Activated T-helper 2 cell treated with anti-CD3 and anti-CD28 coated beads, Interferon-gamma antibody, Interleukin-2, Interleukin-4, amounts not matched to agents 10 μg/mL and 5 μg/mL and 100 μg/mL, durations not matched to agents 14 hours and 24 hours and 36 hours (primary cell): ENCODE measurements at places on chromosomes 12 and 14. TPM values are rescaled to one million over a fixed set of nuclear protein-coding genes. Genes with fewer than 3 reads are reported as not detected.
A peak's percentile ranks its signal among the peaks of the same experiment; 100 is the strongest.

DNA sequence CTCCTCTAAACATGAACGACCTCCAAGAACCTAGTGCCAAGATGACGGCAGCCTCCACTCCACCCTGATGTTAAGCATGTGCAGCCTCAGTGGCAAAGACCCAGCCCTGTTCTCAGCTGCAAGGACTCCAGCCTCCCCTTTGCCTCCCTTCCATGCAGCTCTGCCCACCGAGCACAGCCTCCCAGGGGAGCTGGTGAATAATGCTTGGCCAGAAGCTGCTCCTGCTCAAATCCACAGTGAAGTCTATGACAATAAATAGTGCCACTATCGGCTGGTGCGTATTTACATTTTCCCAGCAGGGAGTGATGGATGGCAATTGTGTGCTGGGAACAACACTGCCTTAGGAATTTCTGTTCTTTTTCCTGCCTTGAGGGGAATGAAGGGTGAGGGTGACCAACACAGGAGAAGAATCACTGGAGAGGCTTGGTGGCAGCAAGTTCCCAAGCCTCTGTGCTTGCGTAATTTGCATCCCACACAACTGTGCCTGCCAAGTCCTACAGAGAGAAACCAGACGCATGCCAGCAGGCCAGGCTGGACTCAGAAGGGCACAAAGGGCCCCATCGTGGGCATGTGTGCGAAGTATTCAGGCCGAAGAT is 29.9 kb upstream of the TC2N start:
- DNase-seq: no peak
- H3K4me1 ChIP-seq: peaks cover 16% of the 10 kb centered on the region
- no peak overlapping the region for H3K27ac ChIP-seq
- no peaks in the 10 kb centered on the region for H3K36me3 ChIP-seq

DNA sequence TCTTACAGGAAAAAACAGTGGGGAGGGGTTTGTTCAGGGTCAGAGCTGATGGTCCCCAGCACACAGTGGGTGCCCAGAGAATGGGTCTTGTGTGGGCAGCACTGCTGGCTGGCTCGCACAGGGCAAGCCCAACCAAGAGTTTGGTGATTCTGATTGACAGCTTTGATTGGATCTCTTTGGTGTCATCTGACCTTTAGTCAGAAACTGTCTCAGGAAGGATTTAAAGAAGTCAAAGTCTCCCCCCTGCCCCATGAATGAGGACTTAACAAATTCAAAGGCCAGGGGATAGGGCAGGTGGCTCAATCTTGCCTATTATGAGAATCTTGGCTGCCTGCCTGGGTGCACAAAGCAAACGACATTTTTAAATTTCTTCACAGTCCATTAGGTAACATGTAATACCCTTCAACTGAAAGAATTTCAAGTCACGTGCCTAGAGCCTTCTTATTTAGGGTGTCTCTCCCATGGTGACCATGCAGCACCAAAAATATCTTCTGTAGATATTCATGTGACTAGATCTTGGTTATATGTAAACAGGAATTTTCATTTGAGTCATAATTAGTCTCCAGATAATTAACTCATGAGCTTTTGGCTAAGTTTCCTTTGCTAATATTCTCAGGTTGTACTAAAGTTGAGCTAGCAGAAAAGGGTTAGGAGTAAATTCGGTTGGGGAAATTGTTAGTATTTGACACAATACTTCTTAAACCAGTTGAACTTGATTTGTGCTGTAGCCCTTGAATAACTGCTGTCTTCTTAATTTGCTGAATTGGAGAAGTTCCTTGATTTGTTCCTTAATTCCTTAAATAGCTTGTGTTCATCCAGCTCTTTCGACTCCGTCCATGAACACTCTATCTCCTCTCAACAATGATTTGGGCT is 54.5 kb upstream of the HECTD1 start:
- H3K4me3 ChIP-seq: no peak overlapping the region
- DNase-seq: no peak
- no peak overlapping the region for H3K27ac ChIP-seq
- no peaks in the 10 kb centered on the region for H3K4me1 ChIP-seq
- peaks cover 1% of the 10 kb centered on the region for H3K27me3 ChIP-seq

DNA sequence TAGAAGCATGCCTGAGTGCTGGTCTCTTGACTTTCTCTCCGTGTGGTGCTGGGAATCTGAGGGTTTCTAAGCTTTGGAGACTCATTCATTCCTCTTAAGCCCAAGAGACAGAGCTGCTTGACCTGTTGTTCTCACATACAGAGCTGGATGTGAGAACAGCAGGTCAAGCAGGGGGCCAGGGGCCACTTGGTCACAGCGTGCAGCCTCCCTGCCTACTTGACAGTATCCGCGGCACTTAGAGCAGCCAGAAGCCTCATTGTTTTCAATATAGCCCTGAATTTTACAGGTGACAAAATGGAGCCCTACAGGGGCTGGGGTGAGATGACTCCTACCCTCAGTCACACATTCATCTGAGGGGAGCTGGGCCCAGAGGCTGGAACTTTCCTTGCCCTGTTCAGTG is 88.9 kb downstream of the ESRRB start:
- no peak overlapping the region for H3K4me3 ChIP-seq
- no peak overlapping the region for H3K27ac ChIP-seq
- H3K27me3 ChIP-seq: no peaks in the 10 kb centered on the region
- no peaks in the 10 kb centered on the region for H3K36me3 ChIP-seq

- no peaks in the 10 kb centered on the region for H3K36me3 ChIP-seq
- DNase-seq: no peak
- H3K27ac ChIP-seq: no peak overlapping the region
- no peak overlapping the region for H3K4me3 ChIP-seq
- no peaks in the 10 kb centered on the region for H3K27me3 ChIP-seq
Observed at GRCh38 chr14:59638885-59639284, 62.3 kb upstream of the CCDC175 start.

UBR7 gene
- total RNA-seq: 30.9 and 32.9 TPM in 2 replicates

GRCh38 chr14:71371711-71372396 is 464.6 kb downstream of the PCNX1 start:
- no peak for DNase-seq
- no peaks in the 10 kb centered on the region for H3K27me3 ChIP-seq
- peaks cover 26% of the 10 kb centered on the region for H3K4me1 ChIP-seq
- H3K4me3 ChIP-seq: no peak overlapping the region
- peak overlapping the region; percentile 71 for H3K27ac ChIP-seq
- H3K36me3 ChIP-seq: peaks cover 46% of the 10 kb centered on the region

DNA sequence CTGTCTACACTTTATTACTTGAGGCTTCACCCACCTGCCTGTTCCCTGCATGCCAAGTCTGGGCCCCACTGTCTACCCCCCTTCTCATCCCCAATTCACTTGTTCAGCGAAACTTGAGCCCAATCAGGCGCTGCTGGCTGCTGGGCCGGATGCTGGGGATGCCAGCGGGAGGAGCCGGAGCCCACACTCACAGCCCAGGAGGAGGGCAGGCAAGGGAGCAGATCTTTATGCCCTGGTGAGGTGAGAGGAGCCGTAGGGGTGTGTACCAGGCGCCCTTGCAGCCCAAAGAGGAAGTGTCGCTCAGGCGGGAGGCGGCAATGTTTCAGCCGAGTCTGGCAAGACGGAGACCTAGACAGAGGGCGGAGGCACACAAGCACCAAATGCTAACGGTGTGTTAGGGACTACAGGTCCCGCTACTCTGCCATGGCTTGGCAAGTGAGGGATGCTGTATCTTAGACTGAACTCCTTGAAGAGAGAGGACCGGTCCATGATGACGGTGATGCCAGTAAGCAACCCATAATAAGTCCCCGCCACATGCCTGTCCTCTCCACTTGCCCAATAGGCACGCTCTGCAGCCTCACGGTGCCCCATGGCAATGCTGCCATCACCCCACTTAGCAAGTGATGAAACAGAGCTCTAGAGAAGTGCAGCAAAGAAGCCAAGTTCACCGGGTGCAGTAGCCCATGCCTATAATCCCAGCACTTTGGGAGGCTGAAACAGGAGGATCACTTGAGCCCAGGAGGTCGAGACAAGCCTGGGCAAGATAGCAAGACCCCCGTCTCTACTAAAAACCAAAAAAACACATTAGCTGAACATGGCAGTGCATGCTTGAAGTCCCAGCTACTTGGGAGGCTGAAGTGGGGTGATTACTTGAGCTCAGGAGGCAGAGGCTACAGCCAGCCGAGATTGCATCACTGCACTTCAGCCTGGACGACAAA is 41.6 kb downstream of the LRRC74A start:
- H3K4me3 ChIP-seq: no peak overlapping the region
- H3K4me1 ChIP-seq: peaks cover 10% of the 10 kb centered on the region
- no peaks in the 10 kb centered on the region for H3K36me3 ChIP-seq
- H3K27me3 ChIP-seq: peaks cover 7% of the 10 kb centered on the region

DNA sequence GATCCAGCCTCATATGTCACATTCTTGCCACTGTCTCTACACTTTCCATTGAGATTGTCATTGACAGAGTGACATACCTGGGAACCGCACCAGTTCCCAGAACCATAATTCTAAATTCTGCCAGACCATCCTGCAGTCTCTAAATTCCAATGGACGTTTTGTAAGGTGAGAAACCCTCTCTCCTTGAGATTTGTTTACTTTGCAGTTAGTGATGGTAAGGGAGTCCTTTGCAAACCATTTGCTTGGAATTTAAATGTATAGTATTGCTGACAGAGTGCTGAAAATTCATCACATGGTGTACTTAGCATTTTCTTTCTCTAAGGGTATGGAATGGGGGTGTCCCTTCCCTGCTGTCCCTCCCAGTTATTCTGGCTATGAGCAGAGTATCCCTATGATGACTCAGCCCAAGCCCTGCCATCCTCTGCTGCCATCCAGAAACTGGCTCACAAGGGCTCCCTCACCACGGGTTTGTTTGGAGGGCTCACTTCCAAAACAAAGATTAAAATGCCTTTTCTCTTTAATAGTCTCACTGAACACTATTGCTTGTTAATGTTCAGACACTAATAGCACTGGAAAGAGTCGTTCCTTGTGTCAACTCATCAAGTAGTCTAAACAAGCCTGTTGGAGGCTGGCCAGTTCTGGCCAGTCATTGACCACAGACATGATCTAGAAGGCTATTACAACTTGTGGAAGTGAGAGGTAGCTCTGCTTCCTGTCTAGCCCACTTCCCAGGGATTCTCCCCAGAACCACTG is 129.0 kb upstream of the HMGA2 start:
- H3K27me3 ChIP-seq: peaks cover 2% of the 10 kb centered on the region
- no peak overlapping the region for H3K27ac ChIP-seq
- H3K4me3 ChIP-seq: no peak overlapping the region
- no peaks in the 10 kb centered on the region for H3K36me3 ChIP-seq
- no peaks in the 10 kb centered on the region for H3K4me1 ChIP-seq
- DNase-seq: no peak

DNA sequence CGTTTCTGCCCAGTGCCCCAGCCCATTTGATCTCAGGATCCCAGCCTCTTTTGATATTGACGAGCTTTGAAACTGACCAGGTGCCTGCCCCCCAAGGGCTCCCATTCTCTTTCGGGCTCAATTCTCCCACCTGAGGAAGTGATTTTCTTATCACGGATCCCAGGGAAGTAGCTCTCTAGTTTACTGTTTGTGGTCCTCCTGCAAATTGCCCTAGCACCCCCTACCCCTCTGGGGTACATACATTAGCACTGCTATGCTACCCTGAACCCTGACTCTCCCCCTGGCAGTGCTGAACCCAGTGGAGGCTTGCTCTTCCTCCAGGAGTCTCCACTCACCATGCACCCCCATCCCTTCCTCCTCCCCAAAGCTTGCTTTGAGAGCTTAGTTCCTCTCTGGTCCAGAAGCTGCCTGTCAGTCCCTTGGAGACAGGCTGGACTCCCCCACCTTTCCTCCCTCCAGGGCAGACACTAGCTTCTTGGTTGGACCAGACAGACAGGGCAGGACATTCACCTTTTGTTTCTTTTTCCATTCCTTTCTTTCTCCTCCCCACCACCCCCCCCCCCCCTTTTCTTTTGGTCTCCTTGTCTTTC is 4.4 kb upstream of the TBX3 start:
- peaks cover 86% of the 10 kb centered on the region for H3K27me3 ChIP-seq
- no peak overlapping the region for H3K27ac ChIP-seq
- H3K4me1 ChIP-seq: peaks cover 8% of the 10 kb centered on the region
- peaks cover 1% of the 10 kb centered on the region for H3K36me3 ChIP-seq
- H3K4me3 ChIP-seq: no peak overlapping the region

NOVA1 gene
- total RNA-seq: 0.25 TPM in 2 replicates

GRCh38 chr12:72030277-72030676 is 91.6 kb downstream of the TPH2 start:
- no peaks in the 10 kb centered on the region for H3K4me1 ChIP-seq
- no peaks in the 10 kb centered on the region for H3K36me3 ChIP-seq
- DNase-seq: no peak
- H3K27ac ChIP-seq: no peak overlapping the region
- no peak overlapping the region for H3K4me3 ChIP-seq
- peaks cover 2% of the 10 kb centered on the region for H3K27me3 ChIP-seq

DDX54 gene
- total RNA-seq: 115 and 118 TPM in 2 replicates

MAGOHB gene
- 69.4 and 70.2 TPM in 2 replicates for total RNA-seq

- H3K36me3 ChIP-seq: no peaks in the 10 kb centered on the region
- no peaks in the 10 kb centered on the region for H3K27me3 ChIP-seq
- DNase-seq: no peak
Observed at GRCh38 chr14:53517270-53517960, 364.3 kb upstream of the DDHD1 start.

CCDC184 gene
- 0.34 and 0.64 TPM in 2 replicates for total RNA-seq

DNA sequence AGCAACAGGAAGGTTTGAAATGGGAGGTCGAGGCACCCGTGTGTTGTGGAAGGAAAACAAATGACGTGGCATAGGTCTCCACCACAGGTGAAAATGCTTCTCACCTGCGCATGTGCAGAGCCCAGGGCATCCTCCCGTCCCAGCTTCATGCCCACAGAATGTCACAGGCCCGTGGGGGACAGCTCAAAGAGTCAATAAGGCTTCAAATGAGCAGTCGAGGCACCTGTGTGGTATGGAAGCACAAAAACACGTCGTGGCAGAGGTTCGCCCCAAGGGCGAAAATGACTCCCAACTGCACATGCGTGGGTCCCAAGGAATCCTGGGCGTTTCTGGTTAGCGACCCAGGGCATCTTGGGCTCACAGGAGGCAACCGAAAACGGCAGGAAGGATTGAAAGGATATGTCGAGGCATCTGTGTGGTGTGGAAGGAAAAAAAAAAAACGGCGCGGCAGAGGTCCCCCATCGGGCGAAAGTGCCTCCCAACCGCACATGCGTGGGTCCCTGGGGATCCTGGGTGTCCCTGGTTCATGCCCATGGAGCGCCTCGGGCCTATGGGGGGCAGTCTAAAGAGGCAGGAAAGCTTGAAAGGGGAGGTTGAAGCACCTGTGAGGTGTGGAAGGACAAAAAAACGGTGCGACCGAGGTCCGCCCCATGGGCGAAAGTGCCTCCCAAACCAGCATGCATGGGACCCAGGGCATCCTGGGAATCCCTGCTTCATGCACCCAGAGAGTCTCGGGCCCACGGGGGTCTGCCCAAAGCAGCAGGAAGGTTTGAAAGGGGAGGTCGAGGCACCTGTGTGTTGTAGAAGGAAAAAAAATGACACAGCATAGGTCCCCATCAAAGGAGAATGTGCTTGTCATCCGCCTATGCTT is 578.5 kb downstream of the ALG10 start:
- peaks cover 2% of the 10 kb centered on the region for H3K36me3 ChIP-seq
- no peak overlapping the region for H3K27ac ChIP-seq
- H3K4me1 ChIP-seq: no peaks in the 10 kb centered on the region
- no peak for DNase-seq
- no peak overlapping the region for H3K4me3 ChIP-seq

GRCh38 chr12:123595729-123596128 is 6.2 kb upstream of the DDX55 start:
- H3K36me3 ChIP-seq: peaks cover 68% of the 10 kb centered on the region
- H3K27me3 ChIP-seq: no peaks in the 10 kb centered on the region
- DNase-seq: no peak
- H3K4me1 ChIP-seq: peaks cover 8% of the 10 kb centered on the region
- no peak overlapping the region for H3K4me3 ChIP-seq

- H3K4me3 ChIP-seq: no peak within 1 kb of the TSS
- no peaks in the 10 kb centered on the region for H3K36me3 ChIP-seq
- no peak within 1 kb of the TSS for H3K27ac ChIP-seq
- DNase-seq: no peak
Observed at GRCh38 chr14:24367514-24368211, at the start of gene NFATC4. TSS of gene NFATC4 (plus strand) at chr14:24368184. CDS start at chr14:24368341, 157 bp downstream.

UBC gene
- 831 and 874 TPM in 2 replicates for total RNA-seq
